ENCODE measurements at places on chromosomes 5 and 9. TPM values are rescaled to one million over a fixed set of nuclear protein-coding genes. Genes with fewer than 3 reads are reported as not detected.

GRCh38 chr5:168865968-168866367 is 286.8 kb upstream of the PANK3 start:
- DNase-seq: no peak

DNA sequence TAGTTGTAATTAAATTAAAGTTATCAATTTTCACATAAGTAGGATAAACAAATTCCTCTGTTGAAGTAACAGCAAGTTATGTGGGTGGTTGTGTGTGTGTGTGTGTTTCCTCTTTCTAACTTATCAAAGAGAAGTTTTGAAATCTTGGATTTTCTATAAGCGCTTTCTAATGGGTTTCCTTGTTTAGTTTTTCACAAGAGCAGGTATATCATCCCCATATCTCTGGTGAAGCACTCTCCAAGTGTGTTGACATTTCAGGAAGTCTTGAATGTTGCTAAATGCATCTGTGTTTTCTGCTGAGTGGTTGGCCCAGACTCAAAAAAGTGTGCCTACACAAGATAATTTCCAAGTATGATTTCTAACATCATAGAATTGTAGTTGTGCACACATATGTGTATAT is 43.3 kb downstream of the PRDM6 start:
- DNase-seq: no peak

DNA sequence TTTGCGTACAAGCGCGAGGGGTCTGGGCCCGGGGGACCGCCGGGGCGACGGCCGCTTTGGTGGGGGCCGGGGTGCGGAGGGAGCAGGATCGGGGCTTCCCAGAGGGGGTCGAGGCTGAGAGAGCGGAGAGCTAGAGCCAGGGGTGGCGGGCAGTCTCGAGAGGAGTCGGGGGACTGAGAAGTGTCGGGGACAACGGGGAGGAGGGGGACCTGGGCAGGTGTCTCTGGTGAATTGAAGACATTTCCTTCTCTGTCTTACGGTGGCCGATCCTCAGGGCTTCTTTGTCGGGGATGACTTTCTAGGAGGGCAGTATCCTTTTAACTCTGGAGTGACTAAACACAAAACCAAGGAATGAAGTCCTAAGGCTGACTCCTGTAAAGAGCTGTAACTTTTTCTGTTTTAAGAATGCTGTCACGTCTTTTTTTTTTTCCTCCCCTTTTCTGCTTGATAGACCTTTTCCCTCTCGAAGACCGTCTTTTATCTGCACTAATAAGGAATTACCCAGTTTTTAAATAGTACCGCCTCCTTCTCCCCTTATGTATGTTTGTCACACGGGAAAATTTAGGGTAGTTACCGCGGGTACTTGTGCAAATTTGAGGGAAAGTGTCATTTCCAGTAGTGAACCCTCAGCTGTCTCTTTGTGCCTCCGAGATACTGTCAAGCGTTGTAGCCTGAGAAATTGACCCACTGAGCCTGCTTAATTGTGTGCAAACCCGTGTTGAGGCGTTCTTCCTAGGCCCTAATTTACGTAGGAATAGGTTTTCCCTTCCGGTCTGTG is 822 bp downstream of the DENND4C start:
- peak; percentile 47 for DNase-seq

The PRSS3 gene
- total RNA-seq: 0.25 TPM

The INSL6 gene
- not detected for total RNA-seq

The ENTPD2 gene
- 0.09 TPM for total RNA-seq

The ELOVL7 gene
- total RNA-seq: 2.3 TPM

Measured in liver (tissue), 10 donors.